ENCODE measurements at places on chromosomes 12 and 14. TPM values are rescaled to one million over a fixed set of nuclear protein-coding genes. Genes with fewer than 3 reads are reported as not detected.

DNA sequence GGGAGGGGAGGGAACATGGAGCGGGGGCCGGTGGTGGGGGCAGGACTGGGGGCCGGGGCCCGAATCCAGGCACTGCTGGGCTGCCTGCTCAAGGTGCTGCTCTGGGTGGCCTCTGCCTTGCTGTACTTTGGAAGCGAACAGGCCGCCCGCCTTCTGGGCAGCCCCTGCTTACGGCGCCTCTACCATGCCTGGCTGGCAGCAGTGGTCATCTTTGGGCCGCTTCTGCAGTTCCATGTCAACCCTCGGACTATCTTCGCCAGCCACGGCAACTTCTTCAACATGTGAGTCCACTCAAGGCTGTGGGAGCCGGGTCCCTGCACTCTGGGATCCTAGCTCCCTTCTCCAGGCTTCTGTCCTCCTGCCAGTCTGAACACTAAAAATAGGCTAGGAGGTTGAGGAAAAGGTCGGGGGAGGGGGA is 1.1 kb downstream of the FITM1 start:
- no peak for DNase-seq

DNA sequence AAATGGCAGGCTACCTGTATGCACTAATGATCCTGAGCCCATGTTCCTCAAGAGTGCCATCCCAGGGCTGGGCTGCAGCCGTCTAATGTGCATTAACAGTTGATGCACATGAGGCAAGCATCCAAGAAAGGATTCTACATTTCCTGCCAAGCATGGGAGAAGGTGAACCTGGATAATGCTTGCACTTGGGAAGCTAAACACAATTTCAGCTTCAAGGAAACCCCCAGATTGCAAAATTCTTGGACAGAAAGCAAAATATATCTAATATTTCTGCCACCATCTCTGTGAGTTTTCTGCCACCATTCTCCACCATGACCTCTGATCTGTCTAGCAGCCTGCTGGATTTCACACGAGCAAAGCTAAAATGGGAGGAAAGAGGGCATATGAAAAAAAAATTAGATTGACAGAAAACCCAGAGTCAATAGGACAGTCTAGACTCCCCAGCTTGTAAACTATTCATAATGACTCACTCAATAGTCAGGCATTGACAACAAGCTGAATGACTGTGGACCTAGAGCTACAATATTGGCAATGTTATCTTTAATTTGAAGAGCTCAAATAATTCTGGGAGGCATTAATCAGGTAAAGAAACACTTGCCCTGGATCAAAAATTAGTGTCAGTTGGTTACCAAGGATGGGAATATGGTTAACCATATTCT is 91.9 kb upstream of the BCL2L14 start:
- no peak for DNase-seq

DNA sequence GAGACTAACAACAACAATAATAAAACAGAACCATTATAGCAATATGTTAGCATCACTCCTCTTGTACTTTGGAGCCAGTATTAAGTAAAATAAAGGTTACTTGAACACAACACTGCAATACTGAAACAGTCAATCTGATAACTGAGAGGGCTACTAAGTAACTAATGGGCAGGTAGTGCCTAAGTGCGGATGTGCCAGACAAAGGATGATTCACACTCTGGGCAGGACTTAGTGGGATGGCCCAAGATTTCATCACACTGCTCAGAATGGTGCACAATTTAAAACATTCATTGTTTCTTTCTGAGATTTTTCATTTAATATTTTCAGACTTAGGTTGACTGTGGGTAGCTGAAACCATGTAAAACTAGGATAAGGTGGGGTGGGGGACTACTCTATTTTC is 131.9 kb upstream of the CAND1 start:
- DNase-seq, result no peak

DNA sequence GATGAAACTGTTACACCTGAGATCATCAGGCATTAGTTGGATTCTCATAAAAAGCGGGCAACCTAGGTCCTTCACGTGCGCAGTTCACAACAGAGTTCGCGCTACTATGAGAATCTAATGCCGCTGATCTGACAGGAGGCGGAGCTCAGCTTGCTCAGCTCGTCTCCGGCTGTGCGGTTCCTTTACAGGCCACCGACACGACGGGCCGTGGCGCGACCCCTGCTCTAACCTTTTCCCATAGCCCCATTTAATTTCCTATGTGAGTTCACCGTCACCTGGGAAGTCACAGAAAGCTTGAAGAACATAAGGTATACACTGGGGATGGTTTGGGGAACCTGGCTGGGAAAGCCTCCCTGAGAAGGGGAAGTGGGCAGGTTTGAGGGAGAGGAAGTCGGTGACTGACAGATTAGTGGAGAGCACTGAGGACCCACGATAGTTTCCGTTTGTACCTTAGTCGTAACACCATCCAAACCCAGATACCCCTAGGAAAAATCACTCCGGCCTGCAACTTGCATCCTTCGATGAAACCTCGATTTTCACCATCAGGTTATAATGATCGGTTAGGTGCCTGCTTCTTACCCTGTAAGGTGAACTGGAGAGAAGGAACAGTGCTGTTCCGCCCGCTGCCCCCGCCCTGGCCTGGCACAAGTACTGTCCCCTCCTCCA is 2.8 kb upstream of the AAAS start:
- no peak for DNase-seq

DNA sequence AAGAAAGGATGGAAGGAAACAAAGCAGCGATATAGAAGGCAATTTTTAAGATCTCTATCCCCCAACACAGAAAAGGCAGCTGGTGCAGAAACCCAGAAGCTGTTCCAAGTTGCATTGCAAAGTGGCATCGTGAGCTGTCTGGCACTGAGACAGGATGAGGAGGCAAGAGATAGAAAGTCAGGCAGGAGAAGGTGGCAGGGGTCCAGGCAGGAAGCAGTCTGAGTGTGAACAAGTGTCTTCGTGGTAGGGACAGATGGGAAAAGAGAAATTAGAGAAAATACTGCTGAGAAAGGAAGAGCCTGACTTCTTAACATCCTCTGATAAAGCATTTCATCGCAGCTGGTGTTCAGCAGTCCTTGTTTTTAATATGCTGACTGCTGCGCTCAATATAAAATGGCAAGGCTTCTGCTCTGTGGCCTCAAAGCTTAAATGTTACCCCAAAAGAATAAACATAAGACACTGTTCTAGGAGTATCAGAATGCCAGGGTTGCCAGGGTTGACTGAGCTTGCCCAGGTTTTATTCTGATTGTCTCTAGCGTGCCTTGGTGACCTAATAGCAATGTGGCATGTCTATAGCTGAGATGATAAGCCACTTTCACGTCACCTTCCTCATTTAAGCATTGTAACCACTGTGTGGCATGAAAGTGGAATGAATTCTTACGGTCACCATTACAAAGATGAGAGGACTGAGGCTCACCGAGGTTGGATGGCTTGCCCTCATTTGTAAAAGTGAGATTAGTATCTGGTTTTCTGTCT is 397.6 kb downstream of the NUAK1 start:
- DNase-seq, result no peak

DNA sequence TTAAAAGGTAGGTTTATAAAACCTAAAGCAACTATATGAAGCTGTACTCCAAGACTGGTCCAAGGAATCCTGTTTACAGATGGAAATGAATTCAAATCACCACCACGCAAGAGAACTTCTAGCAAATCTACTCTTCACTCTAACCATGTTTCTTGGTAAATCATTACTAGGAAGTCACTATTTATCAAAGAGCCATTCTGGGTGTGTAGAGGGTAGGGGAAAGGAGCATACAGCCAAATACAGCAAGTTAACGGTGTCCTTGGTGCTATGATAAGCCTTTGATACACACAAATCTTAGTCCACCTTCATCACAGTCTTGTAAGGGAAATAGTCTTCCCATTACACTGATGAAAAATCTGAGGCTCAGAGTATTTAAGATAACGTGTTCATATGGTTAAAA is 16.8 kb downstream of the NIN start:
- DNase-seq, result no peak

GRCh38 chr12:65814038-65814437 is 10.2 kb upstream of the HMGA2 start:
- no peak for DNase-seq

- no peak for DNase-seq
Measured at GRCh38 chr12:74250891-74251290, 286.7 kb upstream of the ATXN7L3B start.

GRCh38 chr14:103819503-103820307 is 27.7 kb downstream of the PPP1R13B start:
- DNase-seq, result no peak

DNA sequence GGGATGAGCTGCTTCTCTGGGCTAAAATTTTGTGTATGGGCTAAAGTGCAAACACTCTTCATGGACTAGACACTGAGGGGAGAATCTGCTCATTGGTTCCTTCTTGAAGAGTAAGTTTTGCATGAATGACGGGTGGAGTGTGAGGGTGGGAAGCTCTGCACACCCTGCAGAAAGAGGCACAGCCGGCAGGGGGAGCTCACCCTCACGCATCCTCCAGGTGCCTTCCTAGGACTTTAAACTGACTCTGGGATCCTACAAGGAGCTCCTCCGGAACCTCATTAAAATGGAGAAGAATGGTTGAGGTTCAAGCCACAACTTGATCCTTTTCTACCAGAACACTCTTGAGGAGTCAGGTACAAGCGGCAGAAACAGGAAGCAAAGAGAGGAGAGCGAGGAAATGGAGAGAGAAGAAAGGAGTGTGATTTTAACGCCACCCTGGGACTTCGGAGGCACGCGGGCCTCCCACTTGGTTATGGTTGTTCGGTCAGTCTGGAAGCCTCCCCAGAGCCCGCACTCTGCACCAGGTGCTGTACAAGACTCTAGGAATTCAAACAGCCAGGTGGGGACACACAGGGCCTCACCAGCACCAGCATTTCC is 87.5 kb downstream of the SETD3 start:
- DNase-seq, result no peak

DNA sequence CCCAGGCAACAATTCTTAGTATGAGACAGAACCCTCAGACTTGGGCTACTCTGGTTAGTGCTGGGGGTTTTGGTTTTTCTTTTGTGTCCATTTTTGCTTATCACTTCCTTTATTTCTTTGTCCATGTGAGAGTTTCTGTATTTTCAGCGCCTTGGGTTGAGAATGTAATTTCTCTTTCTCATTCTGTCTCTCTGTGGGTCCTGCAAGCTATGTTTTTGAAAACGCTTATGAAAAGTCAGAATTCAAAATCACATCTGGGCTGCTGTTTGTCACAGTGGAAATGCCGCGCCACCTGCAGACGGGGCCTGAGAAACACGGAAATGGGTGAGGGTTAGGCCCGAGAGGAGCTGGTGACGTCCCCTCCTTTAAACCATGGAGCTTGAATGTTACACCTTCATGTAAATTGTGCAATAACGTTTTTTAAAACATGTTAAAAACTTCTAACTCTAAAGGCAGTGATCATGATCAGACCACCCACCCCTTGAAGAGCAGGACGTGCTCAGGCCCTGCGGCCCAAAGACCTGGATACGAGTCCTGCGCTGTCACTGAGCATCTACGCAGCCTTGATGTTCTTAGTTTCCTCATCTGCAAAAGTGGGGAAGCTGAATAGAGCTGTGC is 26.1 kb downstream of the JDP2 start:
- DNase-seq, result no peak

DNA sequence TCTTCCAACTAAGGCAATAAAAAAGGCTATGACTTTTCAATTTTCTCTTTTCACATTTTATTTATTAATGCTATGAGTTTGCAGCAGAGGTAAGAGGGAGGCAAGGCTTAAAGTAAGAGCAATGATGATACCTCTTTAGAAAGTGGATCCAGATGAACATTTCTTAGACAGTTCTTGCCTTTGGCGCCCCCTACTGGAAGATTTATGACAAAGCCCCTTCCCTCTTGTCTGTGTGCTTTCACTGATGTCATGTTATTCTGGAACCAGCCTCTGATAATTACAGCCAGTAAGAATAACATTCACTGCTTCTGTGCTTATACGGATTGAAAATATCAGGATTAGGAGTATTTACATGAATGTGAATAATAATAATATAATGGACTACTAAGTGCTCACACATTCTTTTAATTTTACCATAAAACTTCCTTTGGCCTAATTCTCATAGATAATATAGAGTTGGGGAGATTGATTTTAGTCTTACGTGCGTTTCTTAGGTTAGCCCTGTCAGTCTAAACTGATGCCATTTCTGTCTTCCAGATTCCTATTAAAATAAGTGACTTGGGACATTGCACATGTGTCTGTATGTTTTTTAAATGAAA is 1929.9 kb upstream of the SEL1L start:
- DNase-seq, result no peak

DNA sequence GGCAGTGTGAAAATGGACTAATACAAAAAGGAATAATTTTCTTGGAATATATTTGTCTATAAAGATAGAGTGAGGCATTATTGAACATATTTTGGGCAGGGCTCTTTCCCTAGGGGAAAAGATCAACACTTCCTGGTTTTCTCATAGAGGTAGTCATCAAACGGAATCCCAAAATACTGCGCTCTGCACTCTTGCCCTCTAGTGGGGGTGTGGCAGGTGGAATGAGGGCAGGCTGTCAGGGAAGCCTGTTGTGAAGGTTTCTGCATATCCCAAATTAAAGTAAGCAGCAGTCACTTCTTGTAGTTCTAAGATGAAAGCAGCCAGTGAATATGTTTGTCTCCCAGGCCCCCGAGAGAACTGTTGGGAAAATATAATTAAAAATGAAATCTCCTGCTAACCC is 666.8 kb upstream of the TMEM132C start:
- no peak for DNase-seq

DNA sequence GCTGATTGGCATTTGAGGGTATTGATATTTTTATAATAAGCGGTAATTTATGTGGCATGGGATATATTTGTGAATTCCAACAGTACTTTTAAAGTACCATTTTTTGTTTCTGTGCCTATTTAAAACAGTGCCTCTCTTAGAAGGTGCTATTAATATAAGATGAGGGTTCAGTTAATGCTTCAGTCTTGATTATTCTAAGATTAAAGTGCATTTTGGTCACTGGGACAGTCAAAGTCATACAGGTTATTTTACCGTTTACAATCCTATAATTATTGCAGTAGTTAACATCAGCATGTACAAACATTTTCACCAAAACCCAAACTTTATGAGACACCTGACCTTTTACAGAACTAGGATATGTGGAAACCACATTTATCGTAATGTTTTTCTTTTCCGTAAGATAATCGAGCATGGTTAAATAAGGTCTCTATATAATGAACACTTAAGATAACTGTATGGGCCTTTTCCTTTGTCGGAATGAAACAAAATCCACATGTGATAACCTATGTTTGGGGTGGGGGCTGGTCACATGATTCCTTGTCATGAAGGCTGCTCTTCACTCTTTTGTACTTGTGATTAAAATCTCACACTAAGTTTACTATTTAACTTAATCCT is 37.7 kb upstream of the DNM1L start:
- DNase-seq, result no peak

DNA sequence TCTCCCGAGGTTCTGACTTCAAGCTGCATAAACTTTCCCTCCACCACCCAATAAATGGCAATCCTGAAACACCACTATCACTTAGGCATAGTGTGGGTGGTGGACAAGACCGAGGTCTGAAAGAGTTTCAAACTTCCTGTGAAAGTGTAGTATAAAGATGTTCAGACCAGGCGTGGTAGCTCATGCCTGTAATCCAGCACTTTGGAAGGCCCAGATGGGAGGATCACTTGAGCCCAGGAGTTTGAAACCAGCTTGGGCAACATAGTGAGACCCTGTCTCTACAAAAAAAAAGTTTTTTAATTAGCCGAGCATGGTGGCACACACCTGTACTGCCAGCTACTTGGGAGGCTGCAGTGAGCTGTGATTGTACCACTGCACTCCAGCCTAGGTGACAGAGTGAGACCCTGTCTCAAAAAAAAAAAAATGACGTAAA is 61.9 kb downstream of the CCDC92 start:
- no peak for DNase-seq

The BHLHE41 gene
- 15.9 TPM for total RNA-seq

The KRT75 gene
- not detected for total RNA-seq

The COX8C gene
- total RNA-seq, result not detected

The SRGAP1 gene
- total RNA-seq, result 11.2 TPM

The HPD gene
- total RNA-seq, result 17.4 TPM

The DGKA gene
- total RNA-seq, result 35.4 TPM

Measured in posterior vena cava (tissue), 2 donors.